ENCODE measurements at places on chromosomes 6 and 20.

GRCh38 chr20:50101281-50101680 is 11.7 kb downstream of the UBE2V1 start:
- no peak for DNase-seq
- peaks cover 4% of the 10 kb centered on the region for H3K4me1 ChIP-seq
- H3K27me3 ChIP-seq, result no peaks in the 10 kb centered on the region
- no peaks in the 10 kb centered on the region for H3K36me3 ChIP-seq
- H3K4me3 ChIP-seq, result no peak overlapping the region

DNA sequence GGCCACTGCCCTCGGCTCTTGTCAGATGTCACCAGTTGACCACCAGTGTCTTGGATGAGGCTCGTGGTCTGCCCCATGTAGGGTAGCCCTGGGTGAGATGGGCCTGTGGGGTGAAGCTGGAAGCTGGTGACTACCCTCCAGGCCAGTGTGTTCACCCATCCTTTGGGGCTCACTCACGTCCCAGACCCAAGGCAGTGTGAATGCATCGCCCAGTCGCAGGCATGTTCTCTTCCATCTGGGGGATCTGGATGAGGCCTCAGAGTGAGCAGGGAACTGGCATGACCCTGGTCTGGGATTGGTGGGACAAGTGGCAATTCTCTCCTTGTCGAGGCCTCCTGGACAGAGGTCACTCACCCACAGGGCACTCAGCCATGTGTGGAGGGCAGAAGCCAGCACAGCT is 120.1 kb upstream of the PHACTR3 start:
- DNase-seq, result no peak
- H3K27ac ChIP-seq, result no peak overlapping the region
- no peaks in the 10 kb centered on the region for H3K27me3 ChIP-seq
- H3K4me3 ChIP-seq, result no peak overlapping the region
- H3K36me3 ChIP-seq, result no peaks in the 10 kb centered on the region

DNA sequence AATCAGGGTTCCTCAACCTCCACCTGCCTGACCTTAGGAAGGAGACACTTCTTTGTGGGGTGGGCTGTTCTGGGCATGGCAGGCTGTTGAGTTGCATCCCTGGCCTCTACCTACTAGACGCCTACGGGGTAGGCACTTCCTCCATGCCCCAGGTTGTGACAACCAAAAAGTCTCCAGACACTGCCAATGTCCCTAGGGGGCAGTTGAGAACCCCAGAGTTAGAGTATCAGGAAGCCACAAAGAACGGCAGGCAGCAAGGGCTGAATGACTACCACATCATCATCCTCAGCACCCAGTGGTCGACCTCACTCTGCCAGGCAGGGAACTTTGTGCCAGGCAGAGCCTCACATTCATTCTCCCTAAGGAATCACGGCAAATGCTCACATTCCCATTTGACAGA is 21.5 kb downstream of the PMEPA1 start:
- H3K27ac ChIP-seq, result peak overlapping the region; percentile 99
- H3K4me3 ChIP-seq, result no peak overlapping the region
- H3K27me3 ChIP-seq, result no peaks in the 10 kb centered on the region
- H3K36me3 ChIP-seq, result no peaks in the 10 kb centered on the region

GRCh38 chr6:46484081-46484820 is 7.0 kb downstream of the RCAN2 start:
- H3K27me3 ChIP-seq, result no peaks in the 10 kb centered on the region
- no peak overlapping the region for H3K4me3 ChIP-seq
- no peak for DNase-seq
- H3K4me1 ChIP-seq, result no peaks in the 10 kb centered on the region
- no peaks in the 10 kb centered on the region for H3K36me3 ChIP-seq

DNA sequence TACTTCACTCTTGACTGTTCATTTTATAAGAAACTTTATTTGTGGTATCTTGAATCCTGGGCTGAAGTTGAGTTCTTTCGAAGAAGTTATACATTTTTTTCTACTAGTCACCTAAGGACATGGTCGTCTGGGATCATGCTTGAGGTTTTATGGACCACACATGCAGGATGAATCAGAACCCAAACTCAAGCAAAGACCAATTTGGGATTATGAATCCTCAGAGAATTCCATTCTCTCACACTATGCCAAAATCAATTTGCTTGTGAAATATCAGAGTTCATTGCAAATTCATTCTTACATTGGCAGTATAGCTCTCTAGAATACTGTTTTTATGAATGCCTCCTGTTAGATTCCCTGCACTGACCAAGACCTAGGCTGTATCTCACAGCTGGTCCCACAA is 114.3 kb upstream of the HDAC2 start:
- no peak for DNase-seq
- H3K4me1 ChIP-seq, result no peaks in the 10 kb centered on the region
- H3K36me3 ChIP-seq, result no peaks in the 10 kb centered on the region
- H3K27me3 ChIP-seq, result no peaks in the 10 kb centered on the region
- H3K27ac ChIP-seq, result no peak overlapping the region

Measured in prostate gland (tissue), 2 donors.